Thymus (tissue), 14 donors: ENCODE measurements at places on chromosomes 2 and 18. TPM values are rescaled to one million over a fixed set of nuclear protein-coding genes. Genes with fewer than 3 reads are reported as not detected.

- no peak for DNase-seq
- H3K36me3 ChIP-seq = no peaks in the 10 kb centered on the region
- no peaks in the 10 kb centered on the region for H3K27me3 ChIP-seq
- no peak overlapping the region for H3K27ac ChIP-seq
- H3K4me1 ChIP-seq = peaks cover 6% of the 10 kb centered on the region
Measured at GRCh38 chr2:157480182-157480961, 36.5 kb upstream of the CYTIP start.

The DLX2 gene
- total RNA-seq = 0.09 TPM

GRCh38 chr18:11327391-11328009 lies 178.1 kb upstream of the PIEZO2 start:
- H3K27me3 ChIP-seq = no peaks in the 10 kb centered on the region
- H3K4me1 ChIP-seq = no peaks in the 10 kb centered on the region
- H3K4me3 ChIP-seq = no peak overlapping the region
- no peak for DNase-seq

The MC4R gene
- total RNA-seq = 0.33 TPM

The SULT1C2 gene
- 0.57 TPM for total RNA-seq

GRCh38 chr2:235378246-235378645 lies 115.6 kb upstream of the AGAP1 start:
- no peak overlapping the region for H3K27ac ChIP-seq
- no peak overlapping the region for H3K4me3 ChIP-seq
- H3K27me3 ChIP-seq = no peaks in the 10 kb centered on the region
- no peak for DNase-seq

The RFX8 gene
- 1.0 TPM for total RNA-seq

DNA sequence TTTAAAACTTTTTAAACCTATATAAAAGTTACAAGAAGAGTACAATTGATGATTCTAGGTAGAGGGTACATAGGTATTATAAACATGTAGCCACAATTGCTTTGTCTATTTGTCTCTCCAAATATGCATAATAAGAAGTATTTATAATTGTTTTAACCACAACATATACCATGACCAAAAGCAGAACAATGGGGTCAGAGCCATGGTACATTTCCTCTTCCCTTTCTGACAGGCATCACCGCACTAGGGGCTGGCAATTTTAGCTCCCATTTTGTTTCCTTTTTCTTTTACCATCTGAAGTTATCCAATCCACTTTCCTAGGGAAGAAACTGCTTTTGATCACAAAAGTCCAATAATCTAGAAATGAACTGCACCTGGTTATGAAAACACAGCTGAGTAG lies 49.3 kb downstream of the TMX3 start:
- no peak overlapping the region for H3K4me3 ChIP-seq
- DNase-seq = no peak
- no peaks in the 10 kb centered on the region for H3K4me1 ChIP-seq
- H3K27ac ChIP-seq = no peak overlapping the region
- no peaks in the 10 kb centered on the region for H3K36me3 ChIP-seq

DNA sequence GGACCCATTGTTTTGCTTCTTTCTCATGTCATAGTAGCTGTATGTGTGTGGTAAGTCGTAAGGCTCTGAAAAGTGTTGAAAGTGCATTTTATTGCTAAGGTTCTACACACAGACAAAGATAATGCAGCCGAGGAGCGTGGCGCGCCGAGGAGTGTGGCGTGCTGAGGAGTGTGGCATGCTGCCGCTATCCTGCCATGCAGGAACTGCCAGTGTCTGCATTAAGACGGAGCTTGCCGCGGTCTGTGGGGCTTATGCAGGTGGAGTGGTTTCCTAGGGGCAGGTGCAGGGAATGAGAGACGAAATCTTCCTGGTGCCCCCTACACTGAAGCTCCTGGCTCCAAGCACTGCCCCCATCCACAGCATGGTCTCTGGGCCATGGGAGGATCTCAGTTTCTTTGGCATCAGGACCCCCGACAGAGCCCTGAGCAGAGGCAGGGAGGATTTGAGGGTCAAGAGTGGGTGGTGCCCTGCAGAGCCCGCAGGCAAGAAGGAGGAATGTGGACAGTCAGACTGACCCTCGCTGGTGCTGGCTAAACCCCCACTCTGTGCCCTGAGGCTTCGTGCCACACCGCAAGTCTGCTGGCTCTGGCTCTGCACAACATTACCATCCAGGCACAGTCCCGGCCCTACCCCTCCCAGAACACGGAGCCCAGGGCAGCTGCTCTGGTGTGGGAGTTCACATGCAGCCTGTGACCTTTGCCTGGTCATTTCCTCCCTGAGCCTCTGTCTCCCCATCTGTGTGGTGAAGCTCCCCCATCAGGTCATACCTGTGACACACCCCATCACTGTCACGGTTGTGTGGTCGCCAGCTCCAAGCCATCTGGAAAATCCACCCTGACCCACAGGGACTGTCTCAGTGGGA lies 3.2 kb downstream of the SNED1 start:
- DNase-seq = no peak
- peaks cover 32% of the 10 kb centered on the region for H3K27me3 ChIP-seq
- no peaks in the 10 kb centered on the region for H3K36me3 ChIP-seq
- peaks cover 4% of the 10 kb centered on the region for H3K4me1 ChIP-seq
- H3K27ac ChIP-seq = no peak overlapping the region

DNA sequence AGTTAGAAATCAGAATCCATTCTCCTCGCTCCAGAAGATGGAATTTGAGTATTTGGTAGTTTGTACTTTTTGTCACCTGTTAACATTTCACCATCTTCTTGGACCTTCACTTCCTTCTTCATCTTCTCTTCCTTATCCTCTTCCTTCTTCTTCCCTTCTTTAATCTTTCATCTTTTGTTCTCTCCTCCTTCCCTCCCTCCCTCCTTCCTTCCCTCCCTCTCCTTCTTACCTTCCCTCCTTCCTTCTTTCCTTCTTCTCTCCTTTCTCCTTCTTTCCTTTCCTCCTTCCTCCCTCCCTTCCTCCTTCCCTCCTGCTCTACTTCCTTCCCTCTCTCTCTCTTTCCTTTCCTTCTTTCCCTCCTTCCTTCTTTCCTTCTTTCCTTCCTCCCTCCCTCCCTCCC lies 31.1 kb upstream of the LTBP1 start:
- H3K36me3 ChIP-seq = no peaks in the 10 kb centered on the region
- H3K4me3 ChIP-seq = no peak overlapping the region
- DNase-seq = no peak
- no peak overlapping the region for H3K27ac ChIP-seq

The CABYR gene
- total RNA-seq = 1.4 TPM
